ENCODE measurements at places on chromosomes 12 and 14.

- DNase-seq, result peak; percentile 14
Measured at GRCh38 chr14:60561845-60562746, 53.1 kb downstream of the SIX6 start.

DNA sequence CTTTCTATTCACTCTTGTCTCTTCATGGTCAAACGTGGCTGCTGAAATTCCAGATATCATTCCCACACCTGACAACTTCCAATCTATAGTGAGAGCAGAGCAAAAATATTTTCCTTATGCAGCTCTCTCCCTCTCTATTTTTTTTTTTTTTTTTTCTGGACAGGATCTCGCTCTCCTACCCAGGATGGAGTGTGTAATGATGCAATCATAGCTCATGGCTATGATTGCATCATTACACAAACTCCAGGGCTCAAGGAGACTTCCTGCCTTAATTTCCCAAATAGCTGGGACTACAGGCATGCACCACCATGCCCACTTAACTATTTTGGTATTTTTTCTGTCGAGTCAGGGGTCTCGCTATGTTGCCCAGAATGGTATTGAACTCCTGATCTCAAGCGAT is 1398.9 kb downstream of the AACS start:
- DNase-seq, result no peak

DNA sequence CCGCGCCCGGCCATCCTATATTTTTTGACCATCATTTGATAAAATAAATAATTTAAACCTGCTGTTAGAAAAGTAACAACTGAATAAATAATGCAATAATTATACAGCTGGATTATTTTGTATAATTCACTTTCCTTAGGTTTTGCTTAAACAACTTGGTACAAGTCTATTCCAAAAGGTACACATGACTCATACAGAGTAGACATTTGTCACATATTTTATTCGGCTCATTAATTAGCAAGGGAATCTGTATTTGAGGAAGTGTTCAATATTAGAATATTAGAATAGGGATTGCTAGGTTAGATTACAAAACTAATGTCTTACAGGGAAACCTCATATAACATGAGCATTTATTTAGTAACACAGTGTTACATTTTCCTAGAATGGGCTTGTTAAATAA is 48.7 kb downstream of the ATP2A2 start:
- DNase-seq, result no peak

DNA sequence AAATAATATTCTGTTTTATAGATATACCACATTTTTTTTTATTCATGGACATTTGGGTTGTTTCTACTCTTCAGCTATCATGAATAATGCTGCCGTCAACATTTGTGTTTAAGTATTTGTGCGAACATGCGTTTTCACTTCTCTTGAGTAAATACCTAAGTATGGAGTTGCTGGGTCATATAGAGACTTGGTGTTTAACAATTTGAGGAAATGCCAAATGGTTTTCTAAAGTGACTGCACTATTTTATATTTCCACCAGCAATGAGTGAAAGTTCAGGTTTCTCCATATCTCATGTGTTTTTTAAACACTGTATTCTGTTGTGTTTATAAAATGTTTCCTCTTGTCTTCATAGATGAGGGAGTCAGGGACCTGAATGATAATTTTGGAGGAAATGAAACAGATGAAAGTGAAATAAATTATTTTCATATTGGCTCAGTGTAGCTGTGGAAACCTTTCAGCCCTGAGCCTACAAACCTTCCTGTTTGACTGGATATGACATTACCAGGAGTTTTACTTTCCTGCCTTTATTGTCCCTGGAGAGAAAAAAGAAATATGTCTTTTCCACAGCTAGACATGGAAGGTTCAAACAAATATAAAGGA is 26.3 kb downstream of the DAAM1 start:
- no peak for DNase-seq

DNA sequence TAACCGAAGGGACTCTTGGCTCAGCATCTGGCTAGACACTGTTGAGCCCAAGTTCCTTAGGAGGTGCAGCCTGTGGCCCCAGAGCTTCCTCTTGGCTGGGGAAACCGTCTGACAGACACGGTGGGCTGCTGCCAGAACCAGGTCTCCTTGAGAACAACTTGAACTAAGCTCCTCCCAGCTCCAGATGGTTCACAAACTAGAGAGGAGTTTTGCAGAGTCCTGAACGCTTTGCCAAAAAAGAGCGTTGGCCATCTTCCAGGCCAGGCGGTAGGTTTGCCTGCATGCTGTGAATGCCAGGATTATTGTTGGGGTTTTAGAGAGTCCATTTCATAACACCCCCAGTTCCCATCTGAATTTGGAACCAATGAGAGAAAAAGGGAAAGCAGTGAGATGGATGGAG is 399.8 kb downstream of the RGS6 start:
- DNase-seq, result no peak

DNA sequence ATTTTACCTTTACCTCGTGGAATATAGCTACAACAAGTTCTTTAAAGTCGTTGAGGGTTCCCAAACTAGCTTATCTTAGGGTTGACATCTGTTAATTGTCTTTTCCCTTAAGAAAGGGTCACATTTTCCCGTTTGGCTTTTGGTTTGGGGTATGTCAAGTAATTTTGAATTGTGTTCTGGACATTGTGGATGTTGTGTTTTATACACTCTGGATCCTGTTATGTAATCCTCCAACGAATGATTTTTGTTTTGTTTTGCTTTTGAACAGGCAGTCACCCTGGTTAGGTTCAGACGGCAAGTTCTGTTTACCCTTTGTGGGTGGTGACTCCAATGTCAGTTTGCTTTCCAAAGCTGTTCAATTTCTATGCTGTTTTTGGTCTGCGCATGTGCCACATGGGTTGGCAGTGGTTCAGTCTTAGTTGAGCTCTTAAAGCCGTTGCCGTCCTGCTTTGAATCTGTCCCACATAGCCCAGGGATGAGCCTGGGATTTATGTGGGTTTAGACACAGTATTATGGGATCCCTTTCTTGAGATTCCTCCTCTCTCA is 84.8 kb downstream of the TESC start:
- DNase-seq, result no peak

Measured in CMK (cell line).